Mononuclear cell (primary cell): ENCODE measurements at places on chromosomes 3 and 15. TPM values are rescaled to one million over a fixed set of nuclear protein-coding genes. Genes with fewer than 3 reads are reported as not detected.

Gene ACKR4
- 0.31 TPM for total RNA-seq

Gene CLEC3B
- total RNA-seq = 0.21 TPM

Gene EIF4E3
- 21.1 TPM for total RNA-seq

Gene GCNT3
- total RNA-seq = not detected

Gene PRR23B
- not detected for total RNA-seq

Gene RHCG
- not detected for total RNA-seq

Gene RTP4
- 2.2 TPM for total RNA-seq

Gene ZNF280D
- 29.9 TPM for total RNA-seq

Gene TMPRSS7
- total RNA-seq = not detected

Gene SMARCC1
- total RNA-seq = 57.0 TPM

Gene MST1R
- 0.10 TPM for total RNA-seq

Gene GOLGA8H
- total RNA-seq = 0.21 TPM

Gene CCR3
- total RNA-seq = 0.52 TPM

Gene NRG4
- 0.84 TPM for total RNA-seq

Gene DNAJC19
- 17.9 TPM for total RNA-seq

Gene TMEM158
- total RNA-seq = 1.9 TPM

Gene SSUH2
- total RNA-seq = not detected

Gene ATP10A
- total RNA-seq = 15.8 TPM

Gene SERPINI2
- total RNA-seq = not detected

Gene RAD51
- total RNA-seq = 1.2 TPM

Gene LRRC31
- not detected for total RNA-seq

Gene SLMAP
- 68.6 TPM for total RNA-seq

Gene PARP15
- 44.4 TPM for total RNA-seq

Gene LMCD1
- total RNA-seq = 0.21 TPM

Gene CLSTN2
- not detected for total RNA-seq

Gene STRC
- 0.42 TPM for total RNA-seq

Gene EAF2
- 13.4 TPM for total RNA-seq

Gene NEIL1
- 19.3 TPM for total RNA-seq

Gene SERPINI1
- 2.5 TPM for total RNA-seq

Gene CNTN4
- total RNA-seq = not detected
